ENCODE measurements at places on chromosomes 3 and 15. TPM values are rescaled to one million over a fixed set of nuclear protein-coding genes. Genes with fewer than 3 reads are reported as not detected.
A peak's percentile ranks its signal among the peaks of the same experiment; 100 is the strongest.

DNA sequence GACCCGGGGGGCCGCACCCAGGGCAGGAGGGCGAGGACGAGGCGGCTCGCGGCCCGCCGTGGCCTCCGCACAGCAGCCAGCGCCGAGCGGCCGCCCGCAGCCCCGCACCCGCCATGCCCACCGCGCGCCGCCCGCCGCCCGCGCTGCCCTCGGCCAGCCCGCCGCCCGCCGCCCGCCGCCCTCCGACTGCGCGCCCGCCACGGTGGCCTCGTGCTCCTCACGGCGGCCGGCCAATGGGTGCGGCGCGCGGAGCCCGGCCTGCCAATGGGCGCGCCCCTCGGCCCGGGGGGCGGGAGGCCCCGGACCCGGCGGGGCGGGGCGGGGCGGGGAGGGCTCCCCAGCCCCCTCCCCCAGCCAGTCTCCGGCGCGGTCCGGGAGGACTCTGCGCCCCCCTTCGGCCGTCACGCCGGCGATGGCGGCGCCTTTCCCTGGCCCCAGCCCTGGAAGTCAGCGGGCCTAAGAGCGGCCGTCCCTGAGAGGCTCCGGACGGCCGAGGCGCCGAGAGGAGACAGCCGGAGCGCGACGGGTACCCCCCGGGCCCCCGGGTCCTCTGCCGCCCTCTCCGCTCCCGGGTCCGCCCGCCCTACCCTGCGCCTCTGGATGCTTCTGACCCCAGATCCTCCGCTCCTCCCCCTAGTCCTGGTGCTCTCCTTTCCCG is at the start of gene NT5DC2:
Gene NT5DC2, minus strand, starts transcription at position 235 of the 658 bp plus-strand sequence. Its CDS starts 120 bp downstream, at position 115.
- peak; percentile 59 for DNase-seq

GRCh38 chr3:35528728-35529127 is 110.6 kb upstream of the ARPP21 start:
- DNase-seq = no peak

DNA sequence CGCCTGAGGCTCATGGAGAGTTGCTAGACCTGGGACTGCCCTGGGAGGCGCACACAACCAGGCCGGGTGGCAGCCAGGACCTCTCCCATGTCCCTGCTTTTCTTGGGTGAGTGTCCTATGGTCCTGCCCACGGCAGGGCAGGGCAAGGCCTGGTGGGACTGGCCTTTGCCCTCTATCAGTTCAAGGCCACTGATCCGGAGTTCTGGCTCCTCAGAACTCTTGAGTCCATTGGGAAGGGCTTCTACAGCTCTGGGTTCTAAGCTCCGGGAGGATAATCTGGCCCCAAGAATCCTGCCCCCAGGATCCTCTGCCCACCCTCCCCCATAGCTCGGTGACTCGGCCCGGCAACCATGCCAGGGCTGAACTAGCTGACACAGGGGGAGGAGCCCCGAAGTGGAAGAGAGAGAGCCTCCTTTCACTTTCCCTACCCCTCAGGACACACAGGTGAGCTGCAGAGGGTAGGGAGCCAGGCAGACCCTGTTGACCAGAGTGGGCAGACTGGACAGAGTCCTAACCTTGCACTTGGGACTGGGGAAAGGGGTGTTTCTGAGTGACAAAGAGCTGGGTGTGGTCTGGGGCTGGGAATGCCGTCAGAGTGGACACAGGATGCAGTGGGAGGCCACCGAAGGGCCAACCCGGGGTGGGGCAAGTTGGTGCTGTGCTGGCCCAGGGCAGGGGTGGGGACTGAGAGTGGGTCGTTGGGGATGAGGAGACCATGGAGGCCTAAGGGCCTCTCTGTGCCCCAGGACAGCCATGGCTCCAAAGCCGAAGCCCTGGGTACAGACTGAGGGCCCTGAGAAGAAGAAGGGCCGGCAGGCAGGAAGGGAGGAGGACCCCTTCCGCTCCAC is 664 bp downstream of the PARP3 start:
- DNase-seq = no peak

CCDC9B gene
- 5.9 TPM for total RNA-seq

BFSP2 gene
- not detected for total RNA-seq

TLR9 gene
- total RNA-seq = not detected

HMG20A gene
- total RNA-seq = 8.6 TPM

TICRR gene
- total RNA-seq = 3.4 TPM

GOLGA8G gene
- total RNA-seq = not detected

PLA2G4E gene
- not detected for total RNA-seq

Data from G401 (cell line).